ENCODE measurements at places on chromosomes 6 and 20.

DNA sequence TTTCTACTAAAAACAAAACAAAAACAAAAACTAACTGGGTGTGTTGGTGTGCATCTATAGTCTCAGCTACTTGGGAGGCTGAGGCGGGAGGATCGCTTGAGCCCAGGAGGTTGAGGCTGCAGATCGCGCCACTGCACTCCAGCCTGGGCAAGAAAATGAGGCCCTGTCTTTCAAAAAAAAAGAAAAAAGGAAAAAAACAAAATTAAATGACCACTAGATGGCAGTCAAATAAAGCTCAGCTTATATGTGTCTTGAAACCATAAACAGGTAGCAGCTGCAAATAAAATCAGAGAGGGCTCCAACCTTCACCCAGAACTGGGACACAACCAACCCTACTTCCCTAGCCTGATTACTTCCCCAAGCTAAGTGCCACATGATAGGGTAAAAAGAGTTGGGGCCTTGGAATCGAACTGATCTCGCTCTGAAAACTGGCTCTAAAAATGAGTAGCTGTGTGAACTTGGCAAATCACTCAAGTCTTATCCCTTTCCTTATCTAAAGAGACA, 67.1 kb upstream of the ADGRF4 start:
- DNase-seq, result no peak

GRCh38 chr6:110567957-110568696, 91.7 kb upstream of the SLC22A16 start:
- DNase-seq, result no peak

DNA sequence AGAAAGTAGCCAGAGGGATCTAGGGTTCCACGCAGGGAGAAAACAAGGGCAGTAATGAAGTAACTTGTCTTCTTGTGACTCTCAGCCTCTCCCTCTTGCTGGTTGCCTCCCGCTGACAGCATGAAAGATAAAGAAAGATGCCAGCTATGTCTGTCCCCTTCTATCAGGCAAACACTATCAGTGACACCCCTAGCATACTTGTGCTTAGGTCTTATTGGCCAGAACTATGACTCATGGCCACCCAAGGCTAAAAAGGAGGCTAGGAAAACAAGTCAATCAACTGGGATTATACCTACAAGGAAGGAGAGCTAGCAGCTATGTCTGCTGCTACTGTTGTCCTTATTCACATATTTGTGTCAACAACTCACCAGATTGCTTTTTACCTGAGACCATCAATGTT, 206.8 kb upstream of the SOX4 start:
- DNase-seq, result no peak

DNA sequence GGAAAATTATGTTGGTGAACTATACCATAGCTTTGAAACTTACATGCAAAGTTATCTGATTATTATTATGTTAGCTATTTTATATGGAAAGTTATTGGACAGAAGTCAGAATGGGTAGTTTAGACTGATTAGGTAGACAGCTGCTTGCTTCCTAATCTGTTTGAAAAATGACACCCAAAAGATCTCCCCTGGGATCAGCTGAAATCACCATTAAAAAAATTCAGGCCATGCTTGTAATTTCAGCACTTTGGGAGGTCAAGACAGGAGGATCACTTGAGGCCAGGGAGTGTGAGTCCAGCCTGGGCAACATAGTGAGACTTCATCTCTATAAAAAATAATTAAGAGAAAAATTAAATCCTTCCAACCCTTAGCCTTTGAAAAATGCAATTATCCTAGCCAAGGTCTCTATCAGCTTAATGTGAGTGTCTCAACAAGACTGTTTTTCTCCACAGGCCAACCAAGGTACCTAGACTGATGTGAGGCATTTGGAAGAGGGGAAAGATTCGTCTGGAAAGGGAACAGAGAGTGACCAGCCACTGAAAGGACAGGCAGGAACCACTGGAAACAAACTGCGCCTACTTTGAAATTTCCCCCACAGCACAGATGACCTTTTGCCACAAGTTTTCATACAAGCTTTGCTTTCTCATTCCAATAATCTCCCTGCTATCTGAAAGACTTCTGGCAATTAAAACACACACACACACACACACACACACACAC, 232.3 kb downstream of the GMPR start:
- DNase-seq, result no peak

DNA sequence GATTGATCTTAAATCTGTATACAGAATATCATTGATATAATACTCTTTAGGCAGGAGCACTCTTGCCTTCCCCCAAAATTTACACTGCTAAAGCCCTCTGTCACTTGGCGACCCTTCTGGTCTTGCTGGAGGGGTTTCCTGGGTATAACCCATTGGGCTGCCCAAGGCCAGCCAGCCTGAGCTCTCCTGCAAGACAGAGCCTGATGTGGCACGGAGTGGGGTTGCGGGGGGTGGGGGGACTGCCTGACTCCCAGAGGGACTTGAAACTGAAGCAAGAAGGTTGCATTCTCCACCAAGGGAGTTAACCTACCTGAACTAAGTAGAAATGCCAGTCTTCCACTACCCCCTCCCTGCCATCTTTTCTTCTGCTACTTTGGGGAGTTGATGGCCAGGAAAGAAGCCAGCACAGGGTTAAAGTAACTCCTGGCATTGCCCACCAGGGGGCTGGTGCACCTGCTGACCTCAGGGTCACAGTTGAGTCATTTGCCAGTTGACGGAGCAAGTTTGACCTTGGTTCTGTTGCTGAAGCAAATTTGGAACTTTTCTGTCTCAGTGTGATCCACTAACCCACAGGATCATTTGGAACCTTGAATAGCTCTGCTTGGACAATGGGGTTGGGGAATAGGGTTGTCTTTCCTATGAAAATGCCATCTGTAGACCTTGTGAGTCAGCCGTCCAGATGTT, 79.4 kb downstream of the ASXL1 start:
- no peak for DNase-seq

DNA sequence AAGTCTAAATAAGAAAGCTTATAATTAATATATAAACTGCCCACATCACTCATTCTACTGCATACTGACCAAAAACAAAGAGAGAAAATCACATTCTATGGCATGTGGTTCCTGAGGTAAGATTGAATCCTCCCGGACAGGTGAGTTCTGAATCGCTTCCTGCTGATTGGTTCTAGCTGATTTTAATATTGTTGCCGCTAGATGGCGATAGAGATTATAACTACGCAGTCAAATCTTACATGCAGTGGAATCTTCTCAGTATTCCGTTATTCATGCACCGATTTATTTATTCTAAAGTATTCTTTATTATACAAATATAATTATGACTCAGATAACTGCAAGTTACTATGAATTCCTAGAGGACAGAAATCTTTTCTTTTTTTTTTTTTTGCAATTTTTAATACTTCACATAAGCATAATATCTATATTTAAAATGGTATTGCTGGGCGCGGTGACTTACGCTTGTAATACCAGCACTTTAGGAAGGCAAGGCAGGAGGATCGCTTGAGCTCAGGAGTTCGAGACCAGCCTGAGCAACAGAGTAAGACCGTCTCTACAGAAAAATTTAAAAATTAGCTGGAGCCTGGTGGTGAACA, 24.2 kb upstream of the TMX4 start:
- no peak for DNase-seq

GRCh38 chr6:30879684-30880427, 4.5 kb upstream of the DDR1 start:
- DNase-seq, result no peak

DNA sequence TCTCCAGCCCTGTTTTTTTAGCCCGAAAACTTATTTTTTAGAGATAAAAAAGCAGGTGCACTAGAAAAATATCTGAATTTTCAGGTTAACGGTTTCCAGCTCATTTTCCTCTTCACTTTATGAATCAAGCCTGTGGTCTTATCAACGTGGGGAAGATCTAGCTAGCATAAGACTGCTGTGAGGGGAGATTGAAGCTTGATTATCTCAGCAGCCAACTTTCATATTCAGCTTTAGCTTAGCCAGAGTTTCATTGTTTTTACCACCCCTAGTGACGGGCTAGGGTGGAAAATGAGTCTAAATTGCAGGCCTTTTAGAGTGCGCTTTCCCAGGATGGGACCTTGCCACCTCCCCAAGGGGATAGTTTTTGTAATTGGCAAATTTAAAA, 11.9 kb upstream of the RBM38 start:
- no peak for DNase-seq

GRCh38 chr6:54706844-54707605, 139.5 kb upstream of the FAM83B start:
- no peak for DNase-seq

All from activated CD8-positive, alpha-beta memory T cell treated with anti-CD3 and anti-CD28 coated beads, Interleukin-2, amount 50 U/mL, for 4 hours (primary cell).